ENCODE measurements at places on chromosomes 3 and 15. TPM values are rescaled to one million over a fixed set of nuclear protein-coding genes. Genes with fewer than 3 reads are reported as not detected.

Gene HRG
- not detected for total RNA-seq

Gene C2CD4A
- not detected for total RNA-seq

Gene MIX23
- total RNA-seq, result 27.7 TPM

Gene ILDR1
- total RNA-seq, result not detected

Gene MRAS
- total RNA-seq, result 28.7 TPM

Gene RBPMS2
- under 0.01 TPM for total RNA-seq

Gene SLC35G2
- total RNA-seq, result 2.1 TPM

Gene SAXO2
- 0.52 TPM for total RNA-seq

Gene NANOGP8
- total RNA-seq, result not detected

Gene LRRN1
- total RNA-seq, result 19.8 TPM

Gene GCSAM
- 0.52 TPM for total RNA-seq

All from skeletal muscle tissue (tissue), 5 donors.